ENCODE measurements at places on chromosomes 5 and 9. TPM values are rescaled to one million over a fixed set of nuclear protein-coding genes. Genes with fewer than 3 reads are reported as not detected.

The PRDM9 gene
- not detected for total RNA-seq

The KIF4B gene
- 0.17 TPM for total RNA-seq

The NCS1 gene
- 12.3 TPM for total RNA-seq

The ARSI gene
- total RNA-seq, result 0.68 TPM

The OR1Q1 gene
- not detected for total RNA-seq

The AGXT2 gene
- total RNA-seq, result not detected

The TESK1 gene
- total RNA-seq, result 8.7 TPM

The CARTPT gene
- total RNA-seq, result not detected

The GRM6 gene
- not detected for total RNA-seq

The PRR16 gene
- total RNA-seq, result not detected

The N4BP3 gene
- 43.9 TPM for total RNA-seq

The BICD2 gene
- total RNA-seq, result 54.5 TPM

The GARIN3 gene
- not detected for total RNA-seq

The PCDHB6 gene
- total RNA-seq, result 0.05 TPM

The NRG2 gene
- total RNA-seq, result 0.51 TPM

The NUTM2G gene
- total RNA-seq, result not detected

DNA sequence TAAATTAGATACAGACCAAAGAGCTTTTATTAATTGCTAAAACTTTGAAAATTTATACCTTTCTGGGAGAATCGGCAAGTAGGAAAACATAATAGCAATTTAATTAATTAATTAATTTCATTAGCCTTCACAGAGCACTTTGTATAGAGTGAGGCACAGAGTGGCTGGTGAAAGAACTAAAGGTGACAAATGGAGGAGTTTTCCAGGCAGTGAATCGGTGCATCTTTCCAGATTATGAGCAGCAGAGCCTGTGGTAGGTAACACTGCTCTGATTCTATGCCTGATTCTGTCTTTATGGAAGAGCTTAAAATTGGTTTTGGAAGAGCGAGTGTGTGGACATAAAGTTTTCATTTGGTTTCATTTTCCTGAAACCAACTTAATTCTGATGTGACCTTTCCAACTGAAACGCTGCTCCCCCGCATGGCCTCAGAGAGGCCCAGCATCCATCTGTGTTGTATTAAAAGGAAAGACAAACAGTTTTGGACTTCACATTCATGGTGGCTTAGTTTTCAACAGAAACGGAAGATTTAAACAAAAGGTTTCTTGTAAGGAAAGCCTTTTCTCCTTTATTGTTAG is 188.9 kb upstream of the RPS23 start:
- no peak for DNase-seq

- no peak for DNase-seq
Measured at GRCh38 chr9:3777137-3777536, 251.3 kb upstream of the RFX3 start.

DNA sequence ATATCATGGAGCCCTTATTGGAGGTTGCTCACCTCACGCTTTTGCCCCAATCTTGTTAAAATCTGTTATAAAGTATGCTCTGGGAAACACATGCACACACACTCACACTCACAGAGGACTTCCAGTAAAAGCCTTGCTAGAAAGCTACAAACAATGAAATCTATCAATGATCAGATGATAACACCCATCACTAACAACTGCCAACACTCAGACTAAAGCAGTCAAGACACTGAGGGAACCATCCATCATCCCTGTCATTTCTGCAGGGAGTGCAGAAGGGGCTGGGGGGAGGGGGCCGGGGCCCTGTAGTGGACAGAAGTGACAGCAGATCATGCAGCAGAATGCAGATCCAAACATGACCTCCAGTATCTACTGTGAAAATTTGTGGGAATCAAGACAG is 179.1 kb downstream of the AOPEP start:
- DNase-seq, result no peak

DNA sequence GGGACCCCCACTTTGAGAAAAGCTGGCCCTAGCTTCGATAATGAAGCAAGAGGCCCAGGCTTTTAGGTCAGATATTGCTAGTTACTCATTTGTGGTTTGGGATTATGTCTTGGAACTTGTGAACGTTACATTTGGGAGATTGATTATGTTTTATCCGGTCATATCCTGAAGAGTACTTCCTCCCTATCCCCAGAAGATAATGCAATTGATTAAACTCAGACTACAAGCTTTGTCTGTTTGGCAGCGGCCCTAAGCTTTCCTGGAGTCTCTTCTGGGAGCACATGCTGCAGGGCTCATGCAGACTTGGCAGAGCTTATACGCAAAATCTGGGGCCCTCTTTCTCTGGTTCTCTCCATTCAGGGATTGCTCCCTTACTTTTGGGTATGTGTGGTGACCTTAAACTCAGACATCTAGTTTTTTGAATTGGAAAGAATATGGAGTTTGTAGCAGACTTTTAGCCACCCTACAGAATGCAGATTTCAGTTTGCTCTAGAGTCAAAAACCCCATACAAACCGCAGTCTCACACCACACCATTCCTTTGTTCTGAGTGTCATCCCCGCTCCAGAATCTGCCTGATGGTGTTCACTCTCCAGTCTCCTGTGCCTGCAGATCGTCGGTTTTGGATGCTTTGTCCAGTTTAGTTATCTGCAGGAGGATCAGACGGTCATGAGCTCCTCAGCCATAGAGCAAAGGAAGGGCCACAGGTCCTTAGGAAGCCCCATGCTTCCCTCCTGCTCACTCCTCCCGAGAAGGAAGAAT is 449.5 kb upstream of the TRPC7 start:
- no peak for DNase-seq

GRCh38 chr5:151720215-151720614 is 33.5 kb upstream of the SPARC start:
- DNase-seq, result no peak

DNA sequence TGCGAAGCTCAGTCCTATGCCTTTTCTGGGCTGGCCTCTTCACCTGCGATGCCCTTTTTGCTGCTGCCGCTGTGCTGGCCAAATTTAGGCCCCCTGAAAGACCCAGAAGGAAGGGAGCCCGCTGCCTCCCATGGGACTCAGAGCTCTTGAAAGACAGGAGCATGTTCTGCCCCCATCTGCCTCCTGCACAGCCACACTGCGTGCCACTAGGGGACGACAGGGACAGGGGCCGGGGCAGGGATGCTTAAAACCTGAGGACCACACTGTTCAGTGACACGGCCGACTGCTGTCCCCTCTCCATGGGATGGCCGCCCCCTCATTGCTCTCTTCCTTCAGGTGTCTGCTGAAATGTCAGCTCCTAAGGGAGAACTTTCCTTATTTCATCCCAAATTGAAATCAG is 132.4 kb downstream of the ADAMTS2 start:
- no peak for DNase-seq

- DNase-seq, result no peak
Measured at GRCh38 chr5:15002791-15003190, 131.2 kb upstream of the ANKH start.

GRCh38 chr5:180673371-180674089 is 24.1 kb upstream of the FLT4 start:
- DNase-seq, result no peak

GRCh38 chr5:38249301-38249700 is 9.1 kb upstream of the EGFLAM start:
- no peak for DNase-seq

GRCh38 chr5:24749701-24750100 is 104.9 kb upstream of the CDH10 start:
- DNase-seq, result no peak

GRCh38 chr5:159051421-159052282 is 48.1 kb downstream of the EBF1 start:
- peak; percentile 53 for DNase-seq

DNA sequence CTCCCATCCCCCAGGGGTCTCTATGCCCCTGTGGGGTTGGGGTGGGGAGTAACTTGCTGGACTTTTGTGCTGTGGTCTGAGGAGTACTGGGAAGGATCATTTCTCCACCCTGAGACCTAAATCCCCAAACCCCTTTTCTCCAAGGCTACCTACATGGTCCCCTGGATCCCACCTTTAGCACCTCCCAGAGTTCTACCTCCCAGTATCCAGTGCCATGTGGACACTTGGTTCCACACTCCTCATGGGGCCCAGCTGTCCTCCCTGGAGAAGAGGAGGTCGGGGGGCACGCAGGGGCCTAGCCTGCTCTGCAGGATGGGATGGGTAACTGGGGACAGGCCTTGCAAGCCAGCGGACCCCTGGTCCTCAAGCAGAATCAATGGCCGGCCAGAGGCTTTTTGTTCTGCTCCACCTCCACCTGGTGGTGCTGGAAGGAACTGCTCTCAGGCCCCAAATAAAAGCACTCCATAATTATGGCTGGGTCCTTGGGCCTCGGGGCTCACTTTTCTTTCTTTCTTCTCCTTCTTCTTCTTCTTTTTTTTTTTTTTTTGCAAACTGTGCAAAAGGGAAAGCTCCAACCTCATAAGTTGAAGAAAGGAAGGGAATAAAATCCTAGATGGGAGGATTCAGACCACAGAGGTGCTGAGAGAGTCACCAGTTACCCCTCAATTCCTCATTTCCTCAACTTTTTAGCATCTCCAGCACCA is 68.4 kb downstream of the PSD2 start:
- DNase-seq, result peak; percentile 77

DNA sequence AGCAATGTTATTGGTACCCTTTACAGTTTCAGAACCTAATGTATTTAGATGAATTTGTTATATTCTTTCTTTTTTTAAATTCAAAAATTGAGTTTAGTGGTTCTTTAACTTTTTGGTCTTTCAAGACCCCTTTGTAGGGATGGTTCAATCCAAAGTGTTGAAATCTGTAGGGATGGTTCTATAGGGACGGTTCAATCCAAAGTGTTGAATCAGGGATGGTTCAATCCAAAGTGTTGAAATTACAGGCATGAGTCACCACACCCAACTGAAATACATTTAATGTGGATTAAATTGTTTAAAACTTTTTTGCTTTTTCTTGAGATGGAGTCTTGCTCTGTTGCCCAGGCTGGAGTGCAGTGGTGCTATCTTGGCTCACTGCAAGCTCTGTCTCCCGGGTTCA is 30.6 kb downstream of the SNX2 start:
- no peak for DNase-seq

DNA sequence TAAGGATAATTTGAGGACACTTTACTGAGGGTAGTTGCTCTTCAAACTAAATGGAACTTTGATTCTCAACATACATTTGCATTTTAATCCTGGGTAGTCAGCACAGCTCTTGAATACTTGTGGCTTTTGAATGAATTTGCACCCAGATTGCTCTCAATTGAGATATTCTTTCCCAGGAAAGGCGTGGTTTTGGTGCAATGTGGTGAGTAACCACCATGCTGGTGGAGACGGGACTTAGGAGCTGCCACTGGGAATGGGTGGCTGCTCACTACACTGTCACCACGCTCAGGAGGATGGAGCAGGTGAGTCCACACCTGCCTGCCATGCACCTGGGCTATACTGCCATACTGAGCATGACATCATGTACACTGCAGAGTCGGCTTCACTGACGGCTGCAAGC is 99.2 kb downstream of the IRX1 start:
- DNase-seq, result no peak

- peak; percentile 63 for DNase-seq
Measured at GRCh38 chr5:35089334-35090314, 41.9 kb upstream of the AGXT2 start.

GRCh38 chr9:22240619-22241018 is 206.0 kb upstream of the DMRTA1 start:
- DNase-seq, result peak; percentile 43

- DNase-seq, result no peak
Measured at GRCh38 chr5:79420248-79420647, 93.7 kb downstream of the HOMER1 start.

DNA sequence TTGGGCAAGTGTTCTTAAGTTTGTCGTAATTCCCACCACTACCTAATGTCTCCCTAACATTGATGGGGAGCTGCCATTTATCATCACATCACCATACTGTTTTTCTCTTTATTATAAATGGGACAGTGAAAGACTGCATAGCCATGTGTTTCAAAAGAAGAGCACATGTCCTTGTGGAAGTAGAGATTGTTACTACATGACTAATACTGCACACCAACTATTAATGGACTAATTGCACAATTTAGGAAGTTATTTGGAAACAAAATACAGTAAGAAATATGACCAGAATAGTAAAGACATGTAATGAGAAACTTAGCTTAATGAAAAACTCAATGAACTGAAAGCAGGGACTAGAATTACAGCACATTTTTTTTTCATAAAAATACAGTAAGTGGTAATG is 12.0 kb upstream of the ELOVL7 start:
- DNase-seq, result no peak

DNA sequence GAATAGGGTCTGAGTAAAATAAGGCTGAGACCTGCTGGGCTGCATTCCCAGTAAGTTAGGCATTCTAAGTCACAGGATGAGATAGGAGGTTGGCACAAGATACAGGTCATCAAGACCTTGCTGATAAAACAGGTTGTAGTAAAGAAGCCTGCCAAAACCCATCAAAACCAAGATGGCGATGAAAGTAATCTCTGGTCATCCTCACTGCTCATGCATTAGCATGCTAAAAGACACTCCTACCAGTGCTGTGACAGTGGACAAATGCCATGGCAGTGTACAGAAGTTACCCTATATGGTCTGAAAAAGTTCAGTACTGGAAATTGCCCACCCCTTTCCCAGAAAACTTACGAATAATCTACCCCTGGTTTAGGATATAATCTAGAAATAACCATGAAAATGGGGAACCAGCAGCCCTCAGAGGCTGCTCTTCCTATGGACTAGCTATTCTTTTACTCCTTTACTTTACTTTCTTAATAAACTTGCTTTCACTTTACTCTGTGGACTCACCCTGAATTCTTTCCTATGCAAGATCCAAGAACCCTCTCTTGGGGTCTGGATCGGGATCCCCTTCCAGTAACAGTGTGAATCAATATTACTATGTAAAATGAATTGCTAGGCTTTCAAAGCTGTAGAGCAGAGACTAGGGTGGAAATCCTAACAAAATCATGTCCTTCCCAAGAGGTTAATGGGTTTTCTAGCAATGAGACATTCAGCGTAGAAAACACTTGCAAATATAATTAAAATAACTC is 257.8 kb downstream of the KIAA0825 start:
- no peak for DNase-seq

GRCh38 chr5:40413743-40414142 is 266.0 kb upstream of the PTGER4 start:
- no peak for DNase-seq

GRCh38 chr5:173829826-173830225 is 58.3 kb upstream of the CPEB4 start:
- no peak for DNase-seq

DNA sequence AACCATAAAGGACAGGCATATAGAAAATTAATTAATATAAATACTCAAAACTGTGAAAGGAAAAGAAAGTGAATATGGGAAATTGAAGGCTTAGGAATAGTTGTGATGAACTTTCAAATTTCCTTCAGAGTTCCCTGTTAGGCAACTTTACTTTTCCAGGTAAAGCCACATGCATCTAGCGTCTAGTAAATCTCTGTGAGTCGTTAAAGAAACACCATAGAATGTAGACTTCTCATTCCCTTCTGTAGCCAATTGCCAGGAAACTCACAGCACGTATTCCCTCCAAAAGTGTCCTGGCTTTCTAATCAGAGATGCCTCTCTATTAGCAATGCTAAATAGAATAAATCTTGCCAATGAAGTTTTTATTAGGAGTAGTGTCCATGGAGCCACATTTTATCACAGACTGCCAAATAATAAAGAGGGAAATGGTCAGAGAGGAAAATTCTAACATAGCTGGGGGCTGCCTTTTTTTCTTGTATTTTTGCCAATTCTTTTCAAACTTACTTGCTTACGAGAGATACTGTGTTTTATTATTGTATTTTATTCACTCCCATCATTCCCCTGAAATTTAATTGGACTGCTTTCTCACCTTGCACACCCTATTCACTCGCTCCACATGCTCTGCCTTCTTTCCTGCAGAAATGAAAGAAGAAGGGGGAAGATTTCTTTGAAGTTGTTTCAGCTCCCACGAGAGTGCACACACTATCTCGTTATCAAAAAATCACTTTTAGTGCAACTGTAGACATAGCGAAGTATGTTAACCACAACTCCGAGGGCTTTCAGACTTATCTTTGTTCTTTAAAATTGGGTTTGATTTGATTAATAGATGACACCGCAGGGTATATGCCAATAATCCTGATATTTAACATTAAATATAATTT is 439.0 kb downstream of the CSNK1G3 start:
- no peak for DNase-seq

Measured in dermis blood vessel endothelial cell (primary cell).